Vagina (tissue), 2 donors: ENCODE measurements at places on chromosomes 12 and 14. TPM values are rescaled to one million over a fixed set of nuclear protein-coding genes. Genes with fewer than 3 reads are reported as not detected.

The EML1 gene
- 32.7 TPM for total RNA-seq

The KRT78 gene
- total RNA-seq: 89.1 TPM

The POTEM gene
- total RNA-seq: not detected

GRCh38 chr12:53074999-53075370 lies 4.2 kb downstream of the SPRYD3 start:
- DNase-seq: no peak

- DNase-seq: no peak
These were observed 191.5 kb downstream of the SYT1 start for GRCh38 chr12:79055926-79056674.

The PRH2 gene
- total RNA-seq: not detected

DNA sequence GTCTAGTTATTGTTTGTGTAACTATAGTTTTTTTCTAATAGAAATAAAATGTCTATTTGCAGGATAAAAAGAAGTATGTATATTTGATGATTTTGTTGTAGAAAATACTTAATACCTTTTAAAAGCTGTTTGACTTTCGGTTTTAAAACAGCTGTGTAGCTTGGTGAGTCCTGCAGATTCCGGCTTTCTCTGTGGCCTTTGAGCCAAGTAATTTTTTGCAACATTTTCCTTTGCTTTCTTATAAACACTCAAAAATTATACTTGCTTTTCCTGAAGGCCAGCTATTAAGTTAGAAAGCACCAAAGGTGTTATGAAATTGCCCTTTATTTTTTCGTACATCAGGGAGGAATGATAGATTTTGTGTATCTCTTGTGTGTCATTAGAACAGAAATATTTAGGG lies 63.6 kb downstream of the CRADD start:
- DNase-seq: no peak

DNA sequence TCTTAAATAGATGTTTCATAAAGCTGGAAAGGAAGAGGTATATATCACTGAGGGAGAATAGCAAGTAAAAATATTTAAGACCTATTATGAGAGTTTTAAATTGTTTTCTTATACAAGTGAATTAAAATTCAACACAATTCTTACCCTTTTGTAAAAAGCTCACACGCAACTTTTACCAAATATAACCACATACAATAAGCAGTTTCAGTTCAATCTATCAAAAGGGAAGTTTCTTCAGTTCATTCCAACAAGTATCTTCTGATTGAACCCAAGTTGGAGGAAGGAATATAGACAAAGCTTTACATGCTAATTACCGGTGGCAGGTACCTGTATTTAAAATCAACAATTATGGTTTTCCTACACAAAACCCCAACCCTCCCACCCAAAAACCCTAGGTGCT lies 41.1 kb downstream of the GTF2A1 start:
- no peak for DNase-seq

DNA sequence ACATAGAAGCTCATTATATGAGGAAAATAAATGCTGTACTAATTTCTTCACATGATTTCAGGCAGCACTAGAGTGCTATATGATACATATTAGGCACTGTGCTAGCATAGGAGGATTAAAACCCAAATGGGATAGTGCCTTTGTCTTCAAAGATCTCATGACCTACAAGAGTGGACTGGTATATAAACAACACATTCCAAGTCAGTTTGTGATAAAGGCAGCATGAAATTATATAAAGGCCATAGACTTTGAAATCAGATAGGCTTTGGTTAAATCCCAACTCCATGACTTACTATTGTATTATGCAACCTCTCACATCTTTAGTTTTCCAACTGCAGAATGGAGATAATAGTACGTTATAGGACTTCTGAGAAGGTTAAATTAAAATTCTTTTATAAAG lies 179.7 kb downstream of the RAD51B start:
- DNase-seq: no peak

DNA sequence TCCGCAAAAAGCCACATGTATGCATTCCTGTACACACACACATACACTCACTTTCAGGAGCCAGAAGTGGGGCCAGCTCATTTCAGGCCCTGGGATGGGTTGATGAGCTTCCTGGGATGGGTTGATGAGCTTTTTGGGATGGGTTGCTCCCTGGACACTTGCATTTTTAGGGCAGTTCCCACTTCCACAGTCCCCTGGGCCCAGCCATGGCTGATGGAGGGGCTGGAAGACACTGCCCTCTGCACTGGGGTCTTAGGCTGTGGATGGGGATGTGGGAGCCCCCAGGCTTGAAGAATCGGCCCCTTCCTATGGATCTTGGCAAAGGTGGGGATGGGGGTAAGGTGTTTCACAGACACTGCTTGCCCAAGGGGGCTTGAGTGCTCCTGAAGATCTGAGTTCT lies 12.7 kb downstream of the ACVRL1 start:
- DNase-seq: no peak

DNA sequence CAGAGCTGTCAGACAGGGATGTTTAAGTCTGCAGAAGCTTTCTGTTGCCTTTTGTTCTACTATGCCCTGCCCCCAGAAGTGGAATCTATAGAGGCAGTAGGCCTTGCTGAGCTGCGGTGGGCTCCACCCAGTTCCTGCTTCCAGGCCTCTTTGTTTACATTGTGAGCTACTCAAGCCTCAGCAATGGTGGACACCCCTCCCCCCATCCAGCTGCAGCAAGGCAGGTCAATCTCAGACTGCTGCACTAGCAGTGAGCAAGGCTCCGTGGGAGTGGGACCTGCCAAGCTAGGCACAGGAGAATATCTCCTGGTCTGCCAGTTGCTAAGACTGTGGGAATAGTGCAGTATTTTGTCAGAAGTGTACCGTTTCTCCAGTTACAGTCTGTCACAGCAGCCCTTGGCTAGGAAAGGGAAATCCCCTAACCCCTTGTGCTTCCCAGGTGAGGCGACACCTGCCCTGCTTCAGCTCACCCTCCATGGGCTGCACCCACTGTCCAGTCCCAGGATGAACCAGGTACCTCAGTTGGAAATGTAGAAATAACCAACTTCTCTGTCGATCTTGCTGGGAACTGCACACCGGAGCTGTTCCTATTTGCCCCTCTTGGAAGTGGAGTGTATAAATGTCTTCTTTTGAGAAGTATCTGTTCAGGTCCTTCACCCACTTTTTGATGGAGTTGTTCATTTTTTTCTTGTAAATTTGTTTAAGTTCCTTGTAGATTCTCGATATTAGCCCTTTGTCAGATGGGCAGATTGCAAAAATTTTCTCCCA lies 213.5 kb upstream of the SLC38A2 start:
- DNase-seq: no peak

DNA sequence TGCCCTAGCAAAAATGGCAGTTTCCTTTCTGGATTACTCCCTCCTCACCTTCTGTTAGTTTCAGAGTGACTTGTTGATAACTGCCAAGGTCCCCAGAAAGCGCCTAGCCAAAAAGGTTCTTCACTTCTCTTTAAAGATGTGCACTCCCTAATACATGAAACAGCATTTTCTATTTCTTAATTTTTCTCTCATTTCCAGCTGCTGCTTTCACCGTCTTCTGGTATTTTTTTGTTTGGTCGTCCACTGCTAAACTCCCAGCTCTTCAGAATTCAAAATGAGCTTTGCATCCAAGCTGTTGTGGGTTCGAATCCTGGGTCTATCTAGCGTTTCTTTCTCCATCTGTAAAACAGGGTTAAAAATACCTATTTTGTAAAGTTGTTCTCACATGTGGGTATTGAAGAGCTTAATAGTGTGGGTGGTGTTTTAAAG lies 397 bp upstream of the BORCS5 start:
- no peak for DNase-seq

The ALDH2 gene
- 97.2 TPM for total RNA-seq

The RPL6 gene
- 1,081 TPM for total RNA-seq

The DPPA3 gene
- not detected for total RNA-seq

DNA sequence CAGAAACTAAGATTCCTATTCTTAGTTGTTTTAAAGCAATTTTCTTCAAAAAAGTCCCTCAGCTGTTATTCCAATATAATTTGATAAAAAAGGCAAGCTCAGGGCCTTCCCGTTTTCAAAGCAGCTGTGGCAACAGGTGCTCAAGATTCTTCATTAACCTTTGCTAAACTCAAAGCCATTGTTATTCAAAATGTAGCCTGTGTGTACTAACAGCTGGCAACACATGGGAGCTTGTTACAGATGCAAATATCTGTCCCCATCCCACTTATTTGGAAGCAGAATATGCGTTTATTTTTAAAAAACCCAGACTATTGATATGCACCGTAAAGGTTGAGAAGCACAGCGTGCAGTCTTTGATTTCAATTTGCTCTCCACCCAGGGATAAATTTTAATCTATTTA lies 210.4 kb upstream of the SYT10 start:
- no peak for DNase-seq

The SALL2 gene
- total RNA-seq: 9.8 TPM

- DNase-seq: no peak
These were observed 269.7 kb downstream of the RAD51B start for GRCh38 chr14:68089146-68089731.

- no peak for DNase-seq
These were observed 14.4 kb downstream of the FAM222A start for GRCh38 chr12:109727746-109728726.

The PRIM1 gene
- 12.8 TPM for total RNA-seq

DNA sequence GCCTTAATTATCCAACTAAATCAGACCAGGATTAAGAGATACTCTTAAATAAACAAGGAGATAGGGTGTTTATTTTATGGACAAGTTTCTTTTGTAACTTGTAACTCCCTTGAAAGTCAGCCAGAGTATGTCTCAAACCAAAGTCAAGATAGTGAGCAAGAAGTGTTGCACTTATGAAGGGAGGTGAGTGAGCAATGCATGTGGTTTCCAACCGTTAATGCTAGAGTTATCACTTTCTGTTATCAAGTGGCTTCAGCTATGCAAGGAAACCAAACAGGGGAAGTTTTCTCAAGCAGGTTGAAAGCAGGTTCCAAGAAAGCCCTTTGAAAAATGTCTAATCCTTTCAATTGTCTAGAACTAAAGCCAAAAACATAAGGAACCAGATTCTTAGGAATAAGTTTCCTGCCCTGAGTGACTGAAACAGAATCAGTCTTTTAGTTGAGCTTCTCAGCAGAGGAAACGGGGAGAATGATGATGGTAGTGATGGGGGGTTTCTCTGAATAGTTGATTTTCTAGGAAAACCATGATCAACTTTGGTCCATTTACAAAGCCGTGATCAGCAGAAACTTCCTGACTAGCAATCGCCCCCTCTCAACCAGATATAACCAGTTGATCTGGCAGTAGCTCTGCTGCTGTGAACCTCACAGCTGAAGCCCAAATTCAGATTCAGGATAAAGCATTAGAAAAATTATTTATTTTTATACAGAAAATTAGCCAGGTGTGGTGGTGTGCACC lies 128.4 kb downstream of the DAD1 start:
- DNase-seq: no peak

The SYNJ2BP gene
- 20.9 TPM for total RNA-seq

- no peak for DNase-seq
These were observed 110.0 kb downstream of the KIF26A start for GRCh38 chr14:104248203-104249055.

DNA sequence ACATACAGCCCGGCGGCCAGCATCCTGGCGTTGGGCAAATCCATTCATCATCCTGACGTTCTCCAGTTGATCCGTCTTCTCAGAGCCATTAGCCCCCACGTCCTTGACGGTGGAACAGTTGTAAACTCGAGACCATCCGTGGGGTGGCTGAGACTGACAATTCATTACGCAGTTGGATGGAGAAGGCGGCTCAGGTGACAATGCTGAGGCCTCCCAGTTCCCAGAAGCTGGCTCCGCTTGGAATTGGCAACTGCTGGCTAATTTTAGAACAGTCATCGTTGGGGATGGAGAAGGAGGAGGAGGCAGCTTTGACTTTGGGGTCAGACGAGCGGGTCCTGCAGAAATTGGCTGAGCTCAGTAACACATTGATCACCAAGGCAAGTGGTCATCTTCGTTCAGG lies 186.5 kb downstream of the PHETA1 start:
- no peak for DNase-seq

The FAM186B gene
- total RNA-seq: not detected

The PLCZ1 gene
- not detected for total RNA-seq

- no peak for DNase-seq
These were observed 5.8 kb downstream of the LDHB start for GRCh38 chr12:21651821-21652220.

DNA sequence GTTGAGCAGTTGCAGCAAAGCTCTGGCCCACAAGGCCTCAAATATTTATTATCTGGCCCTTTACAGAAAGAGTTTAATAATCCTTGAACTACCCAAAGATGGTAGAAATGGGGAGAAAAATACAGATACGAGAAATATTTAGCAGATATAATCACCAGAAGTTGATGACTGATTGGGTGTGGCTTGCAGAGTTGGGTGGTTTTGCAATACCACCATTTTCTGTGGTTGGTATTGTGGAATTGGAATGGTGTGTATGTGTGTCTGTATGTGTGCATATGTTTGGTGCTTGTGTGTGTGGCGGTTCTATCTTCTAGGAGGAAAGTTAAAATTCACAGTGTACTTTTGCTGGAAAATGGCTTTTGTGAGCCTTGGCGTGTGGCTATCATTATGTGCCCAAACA lies 85.4 kb upstream of the MANSC4 start:
- no peak for DNase-seq

The INHBE gene
- not detected for total RNA-seq

DNA sequence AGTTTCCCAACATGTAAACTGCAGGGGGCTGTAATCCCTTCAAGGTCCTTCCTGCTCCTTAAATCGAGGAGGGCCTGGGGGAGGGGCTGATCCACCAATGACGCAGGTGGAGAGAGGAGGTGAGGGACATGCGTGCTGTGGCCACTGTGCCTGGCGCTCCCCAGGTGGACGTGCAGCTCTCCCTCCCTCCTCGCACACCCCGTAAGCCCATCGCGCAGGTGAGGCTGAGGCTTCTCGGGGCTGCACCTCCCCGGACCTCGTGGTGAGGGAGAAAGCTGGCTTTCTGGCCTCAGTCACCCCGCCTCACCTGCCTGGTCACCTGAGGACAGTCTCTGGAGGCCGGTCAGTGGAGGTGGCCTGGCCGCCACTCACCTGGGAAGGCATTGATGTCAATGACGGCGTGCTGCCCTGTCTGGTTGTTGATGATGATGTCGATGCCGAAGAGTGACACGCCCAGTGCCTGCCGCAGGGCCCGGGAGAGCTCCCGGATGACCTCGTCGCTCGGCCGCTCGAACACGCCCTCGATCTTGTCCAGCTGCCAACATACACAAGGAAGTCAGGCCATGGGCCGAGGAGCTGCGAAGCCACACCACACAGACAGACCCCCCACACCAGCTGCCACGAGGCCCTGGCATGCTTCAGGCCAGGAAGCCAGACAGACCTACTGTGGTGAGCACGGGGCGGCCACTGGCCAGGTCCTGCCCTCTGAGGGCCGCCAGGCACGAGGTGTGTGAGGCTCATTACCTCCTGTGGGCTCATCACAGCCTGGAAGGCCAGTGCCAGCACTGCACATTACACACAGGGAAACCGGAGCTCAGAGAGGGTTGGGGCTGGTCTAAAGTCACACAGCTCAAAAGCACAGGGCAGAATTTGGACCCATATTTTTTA lies 23.3 kb downstream of the CHGA start:
- DNase-seq: no peak
